ENCODE measurements at places on chromosomes 4 and X.

DNA sequence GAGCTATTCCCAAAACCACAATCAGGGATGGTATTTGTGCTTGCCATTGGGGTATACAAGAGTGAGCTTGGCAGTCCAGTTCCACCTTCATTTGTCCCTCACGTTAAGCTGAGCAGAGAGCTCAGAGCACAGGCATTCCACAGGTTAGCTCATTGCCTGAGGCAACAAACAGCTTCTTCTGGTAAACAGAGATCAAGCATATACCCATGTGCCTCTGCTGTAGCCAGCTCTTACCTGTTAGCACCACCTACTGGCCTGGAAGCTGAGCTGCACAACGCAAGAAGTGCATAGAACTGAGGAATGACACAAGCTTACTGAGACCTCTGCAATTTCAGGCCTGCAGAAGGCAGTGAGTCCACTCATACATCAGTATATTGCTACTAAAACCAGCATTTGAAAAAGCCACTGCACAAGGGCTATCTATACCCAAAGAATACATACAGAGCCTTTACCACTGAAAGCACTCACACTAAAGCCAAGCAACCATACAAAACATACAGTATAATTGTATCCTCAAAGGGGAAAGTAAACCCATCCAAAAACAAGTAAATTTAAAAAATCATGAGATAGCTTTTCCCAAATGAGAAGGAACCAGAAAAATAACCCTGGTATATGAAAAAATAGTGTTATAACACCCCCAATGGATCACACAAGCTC is 258.3 kb upstream of the GABRA2 start:
- DNase-seq, result peak; percentile 29

DNA sequence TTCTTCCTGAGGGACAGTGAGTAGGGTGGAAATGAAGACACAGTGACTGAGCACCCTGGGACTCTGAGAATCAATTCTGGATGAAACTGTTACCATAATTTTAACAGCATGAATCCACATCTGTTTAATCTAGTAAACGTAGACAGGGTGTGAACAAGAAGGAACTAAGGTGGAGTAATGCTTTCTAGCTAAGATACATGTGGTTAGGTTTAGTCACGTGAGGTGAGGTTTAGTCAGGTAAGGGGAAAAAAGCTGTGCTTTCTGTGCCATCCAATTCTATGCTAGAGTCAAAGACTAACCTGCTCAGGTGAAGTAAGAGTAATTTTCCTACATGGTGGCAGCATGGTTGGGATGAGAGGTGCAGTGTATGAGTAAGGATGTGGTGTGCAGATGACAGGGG is 54.0 kb upstream of the C4orf54 start:
- no peak for DNase-seq

DNA sequence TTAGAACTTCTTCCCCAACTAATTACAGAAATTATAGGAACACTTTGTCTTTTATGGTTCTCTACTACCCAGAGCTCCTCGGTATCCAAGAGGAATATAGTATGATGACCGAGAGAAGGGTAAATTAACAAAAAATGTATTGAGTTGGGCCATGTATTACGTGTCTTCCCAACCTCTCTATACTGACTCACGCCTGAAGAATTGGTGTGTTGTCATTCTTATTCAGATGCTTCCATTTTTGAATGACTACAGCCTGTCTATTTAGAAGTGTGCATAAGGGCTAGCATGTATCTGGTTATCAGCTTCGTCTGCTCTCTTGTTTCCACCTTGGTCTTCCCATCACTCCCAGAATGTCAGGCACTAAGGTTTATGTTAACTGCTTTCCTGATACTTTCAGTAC is 24.5 kb upstream of the SCD5 start:
- DNase-seq, result no peak

- no peak for DNase-seq
Measured at GRCh38 chr4:58649226-58649625, 1539.0 kb upstream of the IGFBP7 start.

GRCh38 chr4:87843936-87844335 is 11.2 kb downstream of the MEPE start:
- peak; percentile 63 for DNase-seq

DNA sequence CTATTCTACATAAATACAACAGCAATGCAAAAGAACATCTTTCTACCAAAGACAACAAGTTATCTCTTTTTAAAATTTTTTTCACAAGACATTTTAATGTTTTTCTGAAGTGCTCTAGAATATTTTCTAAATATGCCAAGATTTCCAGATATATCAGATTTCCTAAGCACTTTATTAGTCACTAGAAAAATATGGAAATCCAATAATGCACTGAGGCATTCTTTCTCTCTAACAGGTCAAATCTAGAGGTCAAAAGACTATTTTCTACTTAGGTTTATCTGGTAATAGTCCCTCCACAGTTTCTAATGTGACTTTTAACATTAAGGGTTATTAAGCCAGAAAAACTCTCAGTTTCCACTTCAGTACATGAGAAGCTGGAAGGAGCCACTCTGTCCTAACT is 1041.2 kb upstream of the INTU start:
- DNase-seq, result no peak

GRCh38 chrX:40467454-40467853 is 113.3 kb upstream of the ATP6AP2 start:
- no peak for DNase-seq

DNA sequence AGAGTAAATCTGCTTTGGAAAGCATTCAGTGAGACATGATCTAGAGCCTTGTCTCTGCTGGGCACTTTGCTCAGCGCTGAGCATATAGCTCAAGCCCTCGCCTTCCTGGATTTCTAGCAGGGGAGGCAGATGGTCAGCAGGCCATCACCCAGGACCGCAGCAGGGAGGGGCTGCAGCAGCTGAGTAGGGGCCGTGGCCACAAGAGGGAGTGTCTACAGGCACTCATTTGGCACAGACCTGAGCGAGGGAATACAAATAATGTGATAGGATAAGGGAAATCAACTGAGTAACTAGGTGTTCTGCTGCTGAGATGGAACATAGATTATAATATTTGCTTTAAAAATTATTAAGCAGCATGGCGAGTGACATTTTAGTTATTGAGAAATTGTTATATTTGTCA is 30.2 kb downstream of the OFD1 start:
- no peak for DNase-seq

GRCh38 chr4:89373394-89373793 is 65.8 kb upstream of the GPRIN3 start:
- DNase-seq, result no peak

DNA sequence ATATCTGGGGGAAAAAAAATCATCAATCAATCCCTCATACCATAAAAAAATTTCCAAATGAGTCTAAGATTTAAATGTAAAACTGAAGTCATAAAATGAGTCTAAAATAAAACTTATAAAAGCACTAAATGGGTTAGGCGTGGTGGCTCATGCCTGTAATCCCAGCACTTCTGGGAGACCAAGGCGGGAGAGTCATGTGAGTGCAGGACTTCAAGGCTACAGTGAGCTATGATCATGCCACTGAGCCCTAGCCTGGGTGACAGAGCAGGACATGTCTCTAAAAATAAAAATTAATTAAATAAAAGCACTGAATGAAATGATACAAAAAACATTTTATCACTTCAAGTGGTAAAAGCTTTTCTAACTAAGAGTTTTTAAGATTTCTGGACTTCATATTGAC is 83.3 kb downstream of the LRBA start:
- no peak for DNase-seq

DNA sequence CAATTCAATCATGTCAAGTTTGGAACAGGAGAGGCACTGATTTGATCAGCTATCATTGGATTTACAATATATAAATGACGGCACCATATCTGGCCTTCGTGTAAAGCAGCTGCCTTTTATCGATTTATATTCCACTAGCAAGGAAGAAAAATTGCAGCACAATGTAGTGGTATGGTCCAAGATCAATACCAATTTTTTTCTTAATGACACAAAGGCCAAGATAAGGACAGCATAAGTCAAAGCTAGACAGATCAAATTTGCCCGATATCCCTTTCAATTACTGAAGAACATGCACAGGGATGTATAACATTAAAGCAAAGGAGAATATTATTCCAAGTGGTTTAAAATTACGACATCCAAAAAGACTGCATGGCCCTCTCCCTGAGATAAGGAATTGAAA is 167.4 kb downstream of the GPC3 start:
- no peak for DNase-seq

- DNase-seq, result no peak
Measured at GRCh38 chr4:156638334-156638733, 333.3 kb downstream of the PDGFC start.

- DNase-seq, result no peak
Measured at GRCh38 chr4:98599617-98600205, 58.7 kb downstream of the TSPAN5 start.

GRCh38 chr4:153623491-153623890 is 60.6 kb upstream of the TLR2 start:
- no peak for DNase-seq

DNA sequence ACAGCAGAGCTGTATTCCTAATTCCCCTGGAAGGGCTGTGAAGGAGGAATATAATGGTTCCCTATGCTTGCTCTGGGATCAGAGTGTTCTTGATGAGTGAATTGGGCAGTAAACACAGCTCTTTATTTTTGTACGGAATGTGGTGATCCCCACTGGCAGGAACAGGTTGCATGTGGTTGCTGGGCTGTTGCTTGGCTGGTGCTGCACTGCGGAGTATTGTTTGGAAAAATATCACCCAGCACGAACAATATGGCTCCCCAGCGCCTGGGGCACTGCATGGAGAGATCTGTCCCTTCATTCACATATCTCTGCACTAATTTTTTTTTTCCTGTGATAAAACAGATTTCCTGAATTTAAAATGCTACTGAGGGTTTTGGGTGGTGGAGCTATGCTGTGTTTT is 119.7 kb downstream of the MGST2 start:
- DNase-seq, result no peak

- peak; percentile 91 for DNase-seq
Measured at GRCh38 chrX:72181178-72182125, at the start of gene PIN4. PIN4 (plus strand) TSS chrX:72181757; CDS start chrX:72181786, 29 bp downstream.

Measured in RCC 7860 (cell line).